ENCODE measurements at places on chromosomes 16 and 17.

DNA sequence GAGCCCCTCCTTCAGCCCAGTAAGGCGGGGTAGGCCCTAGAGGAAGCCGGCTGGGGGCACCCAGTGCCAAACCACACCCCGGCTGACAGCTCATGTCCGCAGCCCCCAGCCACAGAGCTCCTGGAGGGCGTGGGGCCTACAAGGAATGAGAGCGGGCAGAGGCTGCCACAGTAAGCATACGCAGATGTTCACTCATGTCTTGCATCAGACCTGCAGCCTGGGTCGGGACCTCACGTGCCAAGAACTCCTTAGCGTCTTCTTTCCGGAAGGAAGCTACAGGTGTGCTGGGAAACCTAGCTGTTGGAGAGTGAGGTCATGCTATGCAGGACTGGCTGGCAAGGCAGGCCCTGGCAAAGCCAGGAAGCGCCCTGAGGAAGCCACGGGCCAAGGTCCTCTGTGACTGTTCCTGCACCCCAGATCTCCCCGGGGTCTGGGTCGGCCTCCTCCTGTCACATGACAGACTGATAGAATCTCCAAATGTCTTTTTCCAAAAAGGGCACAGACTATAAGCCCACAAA lies 1.6 kb downstream of the ZNF598 start:
- DNase-seq = no peak

DNA sequence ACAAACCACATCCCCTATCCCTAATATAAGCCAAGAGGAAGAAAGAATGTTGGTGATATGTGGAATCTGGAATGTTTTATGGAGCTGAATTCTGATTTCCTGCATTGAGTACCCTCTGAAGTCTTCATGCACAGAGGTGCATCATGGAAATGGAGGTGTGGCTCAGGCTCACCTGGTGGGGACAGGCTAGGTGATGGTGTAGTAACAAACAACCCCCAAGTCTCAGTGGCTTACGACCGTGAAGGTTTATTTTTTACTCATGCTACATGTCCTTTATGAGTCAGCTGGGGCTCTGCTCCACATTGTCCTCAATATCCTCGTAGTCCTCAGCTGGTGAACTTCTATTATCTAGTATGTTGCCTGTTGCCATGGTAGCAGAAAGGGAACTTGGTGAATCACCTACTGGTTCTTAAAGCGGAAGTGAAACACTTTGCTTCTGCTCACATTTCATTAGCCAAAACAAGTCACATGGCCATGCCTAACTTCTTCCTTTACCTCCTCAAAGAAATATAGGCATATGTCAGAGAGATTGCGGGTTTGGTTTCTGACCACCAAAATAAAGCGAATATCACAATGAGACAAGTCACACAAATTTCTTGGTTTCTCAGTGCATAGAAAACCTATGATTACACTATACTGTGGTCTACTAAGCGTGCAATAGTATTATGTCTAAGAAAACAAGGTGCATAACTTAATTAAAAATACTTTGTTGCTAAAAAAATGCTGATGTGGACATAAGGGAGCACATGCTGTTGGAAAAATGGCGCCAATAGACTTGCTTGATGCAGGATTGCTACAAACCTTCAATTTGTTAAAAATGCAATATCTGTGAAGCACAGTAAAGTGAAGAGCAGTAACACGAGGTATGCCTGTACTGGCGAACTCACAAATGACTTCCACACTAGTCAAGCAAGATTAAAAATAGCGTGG lies at the start of gene PMFBP1:
Gene PMFBP1, minus strand, starts transcription at position 51 of the 930 bp plus-strand sequence. CDS start 947 bp downstream, outside the sequence.
- peak; percentile 52 for DNase-seq

DNA sequence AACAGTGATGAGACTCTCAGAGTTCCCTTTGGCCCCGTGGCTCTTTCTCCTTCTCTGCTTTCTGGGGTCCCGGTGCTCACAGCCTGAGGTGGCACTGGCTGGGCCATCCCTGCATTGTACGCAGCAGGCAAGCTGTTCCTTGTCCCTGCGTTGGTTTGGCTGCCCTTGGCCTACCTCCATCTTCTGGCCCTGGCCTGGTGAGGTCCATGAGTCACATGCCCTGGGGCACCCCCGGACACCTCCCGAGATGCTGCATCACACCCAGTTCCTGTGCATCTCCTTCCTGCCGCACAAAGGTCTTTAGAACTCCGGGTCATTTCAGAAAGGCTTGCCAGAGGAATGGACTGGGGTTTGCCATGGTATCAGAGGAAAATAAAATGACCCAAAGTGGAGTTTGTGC lies 9.5 kb downstream of the SULT1A2 start:
- DNase-seq = no peak

- DNase-seq = no peak
These were observed 40.0 kb upstream of the DLX4 start for GRCh38 chr17:49928837-49929475.

GRCh38 chr16:89100601-89101302 lies 7.1 kb downstream of the ACSF3 start:
- DNase-seq = no peak

GRCh38 chr17:4186357-4186881 lies 43.4 kb downstream of the CYB5D2 start:
- peak; percentile 58 for DNase-seq

DNA sequence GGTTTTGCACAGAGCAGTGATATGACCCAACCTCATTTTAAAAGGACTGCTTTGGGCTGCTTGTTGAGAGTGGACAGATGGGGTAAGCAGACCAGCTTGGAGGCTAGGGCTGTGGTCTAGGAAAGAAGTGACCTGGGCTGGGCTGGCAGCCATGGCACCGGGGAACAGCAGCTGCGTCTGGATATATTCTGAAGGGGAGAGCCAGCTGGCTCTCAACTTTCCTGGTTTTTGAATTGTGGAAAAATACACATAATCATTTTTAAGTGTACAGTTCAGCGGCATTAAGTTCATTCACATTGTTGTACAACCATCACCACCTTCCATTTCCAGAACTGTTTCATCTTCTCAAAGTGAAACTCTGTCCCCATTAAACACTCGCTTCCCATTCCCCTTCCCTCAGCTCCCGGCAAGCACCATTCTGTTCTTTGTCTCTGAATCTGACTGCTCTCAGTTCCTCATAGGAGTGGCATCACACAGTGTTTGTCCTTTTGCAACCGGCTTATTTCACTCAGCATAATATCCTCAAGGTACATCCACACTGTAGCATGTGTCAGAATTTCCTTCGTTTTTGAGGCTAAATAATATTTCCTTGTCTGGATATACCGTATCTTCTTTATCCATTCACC lies 113.2 kb downstream of the SPECC1 start:
- DNase-seq = peak; percentile 52
